ENCODE measurements at places on chromosomes 12 and 14.

DNA sequence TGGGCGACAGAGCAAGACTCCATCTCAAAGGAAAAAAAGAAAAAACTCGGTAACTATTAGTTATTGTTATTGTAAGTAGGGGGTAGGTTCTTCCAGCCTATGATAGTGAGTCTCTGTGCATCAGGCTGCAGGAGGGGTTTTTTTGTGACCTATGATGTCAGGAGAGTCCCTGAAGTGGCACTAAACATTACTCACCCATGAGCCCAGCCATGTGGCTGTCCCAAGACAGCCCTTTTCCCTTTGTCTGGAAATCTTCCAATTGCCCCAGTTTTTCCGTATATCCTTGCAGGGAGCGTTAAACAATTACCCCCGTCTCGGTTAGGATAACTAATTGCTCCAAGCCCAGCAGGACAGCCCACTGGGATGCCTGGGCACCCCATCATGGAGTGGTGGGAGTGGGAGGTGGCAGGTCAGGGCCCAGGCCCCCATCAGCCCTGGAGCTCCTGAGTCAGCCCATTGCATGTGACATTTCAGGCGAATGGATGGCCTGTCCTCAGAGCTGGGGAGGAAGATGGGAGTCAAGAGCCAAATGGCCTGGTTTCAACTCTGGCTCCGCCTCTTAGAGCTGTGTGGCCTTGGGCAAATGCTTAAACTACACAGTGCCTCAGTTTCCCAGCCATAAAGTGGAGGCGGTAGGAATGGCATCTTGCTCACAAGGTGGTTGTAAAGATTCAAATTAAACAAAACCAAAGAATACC, 16.4 kb downstream of the PHETA1 start:
- DNase-seq: no peak

GRCh38 chr14:54312166-54312801, 84.5 kb upstream of the CDKN3 start:
- DNase-seq: peak; percentile 6

- no peak for DNase-seq
Measured at GRCh38 chr14:60014402-60014801, 77.3 kb upstream of the PCNX4 start.

DNA sequence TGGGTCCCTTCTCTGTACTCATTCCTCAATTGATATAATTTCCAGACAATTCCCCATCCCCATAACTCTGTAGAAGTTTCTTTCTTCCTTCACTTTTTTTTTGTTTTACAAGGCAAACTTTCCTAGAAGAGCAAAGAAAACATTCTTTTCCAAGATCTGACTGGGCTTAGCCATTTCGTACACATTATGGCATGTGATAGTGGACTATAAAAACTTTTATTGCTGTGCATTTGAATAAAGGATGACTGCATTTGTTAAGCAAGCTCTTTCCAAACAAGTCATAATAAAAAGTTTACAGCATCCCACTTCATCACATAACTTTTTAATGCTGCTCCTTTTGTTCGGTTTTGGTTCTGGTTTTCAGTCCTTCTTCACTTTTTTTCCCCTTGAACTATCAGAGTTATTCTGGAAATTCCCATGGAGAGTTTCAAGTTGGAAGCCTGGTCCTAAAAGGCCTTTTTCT, 231.0 kb upstream of the HMGA2 start:
- no peak for DNase-seq

GRCh38 chr12:24852420-24852819, 96.5 kb downstream of the BCAT1 start:
- no peak for DNase-seq

GRCh38 chr12:72540811-72541210, 268.6 kb downstream of the TRHDE start:
- DNase-seq: no peak

GRCh38 chr14:95662376-95663186, 23.6 kb upstream of the TCL1B start:
- DNase-seq: no peak

GRCh38 chr12:88063375-88063774, 34.2 kb upstream of the C12orf50 start:
- no peak for DNase-seq

DNA sequence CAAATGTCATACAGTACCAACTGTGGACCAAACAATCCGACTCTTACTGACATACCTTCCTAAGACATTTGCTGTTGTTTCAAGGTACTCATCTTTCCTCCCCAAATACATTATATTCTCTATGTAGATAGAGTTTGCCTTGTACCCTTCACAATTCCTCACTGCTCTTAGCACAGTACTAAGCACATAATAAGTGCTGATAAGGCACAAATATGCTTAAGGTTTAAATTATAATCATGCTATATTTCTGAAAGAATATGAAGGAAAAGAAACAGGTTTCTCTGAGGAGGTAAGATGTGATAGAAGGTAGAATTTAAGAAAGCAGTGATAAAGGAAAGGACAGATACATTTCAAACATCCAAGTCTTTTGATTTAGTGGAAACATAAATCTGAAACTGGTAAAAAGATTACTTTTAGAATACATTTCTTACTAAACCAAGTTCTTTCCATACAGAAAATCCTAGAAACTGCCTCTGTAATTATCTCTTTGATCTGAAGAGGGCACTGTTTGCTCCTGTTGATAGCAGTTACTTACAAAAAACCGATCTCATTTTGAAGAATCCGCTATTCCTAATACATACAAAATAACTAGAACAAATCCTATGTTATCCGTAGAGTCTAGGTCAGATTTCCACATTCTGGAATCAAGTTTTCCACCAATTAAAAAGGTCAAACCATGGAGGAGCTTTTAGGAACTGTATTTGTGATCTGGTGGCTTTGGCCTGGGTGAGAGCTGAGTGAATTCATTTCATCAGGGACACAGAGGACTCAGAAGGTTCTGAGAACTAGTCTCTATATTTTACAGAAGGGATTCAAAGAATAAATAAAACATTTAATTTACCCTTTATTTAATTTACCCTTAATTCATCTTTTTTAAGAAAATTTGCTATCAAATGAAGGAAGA, 311.9 kb downstream of the DAD1 start:
- no peak for DNase-seq

DNA sequence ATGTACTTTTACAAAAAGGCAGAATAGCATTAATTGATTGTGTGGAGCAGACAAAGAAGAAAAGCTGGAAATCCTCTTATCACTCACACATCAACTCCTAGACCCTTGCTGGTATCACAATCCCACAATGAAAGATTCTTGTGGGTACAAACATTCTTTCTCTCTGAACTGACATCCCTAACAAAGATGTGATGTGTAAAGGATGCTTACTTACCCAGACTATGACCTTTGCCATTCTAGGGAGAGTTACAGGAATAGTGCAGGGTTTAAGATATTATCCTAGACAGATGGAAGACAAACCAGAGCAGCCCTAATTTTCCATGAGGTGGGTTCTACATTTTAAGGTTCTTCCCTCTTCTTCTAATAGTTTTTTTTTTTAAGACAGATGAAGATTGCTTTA, 60.4 kb upstream of the SLC6A15 start:
- DNase-seq: no peak

DNA sequence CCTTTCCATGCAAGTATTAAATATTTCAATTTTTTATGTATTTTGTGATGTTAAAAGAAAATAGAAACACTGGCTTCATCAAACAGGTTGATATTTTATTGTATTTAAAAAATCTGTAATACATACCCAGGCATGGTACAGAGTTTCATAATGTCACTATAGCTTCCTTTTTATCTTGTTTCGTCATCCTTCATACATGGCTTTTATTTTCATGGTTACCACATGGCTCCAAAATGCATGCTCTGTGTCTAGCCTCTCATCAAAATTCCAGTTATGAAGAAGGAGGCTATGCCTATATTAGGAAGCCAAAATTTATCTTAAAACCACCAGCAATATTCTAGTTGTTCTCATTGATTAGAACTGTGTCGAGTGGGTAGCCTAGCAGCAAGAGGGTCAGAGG, 464.8 kb downstream of the BTG1 start:
- DNase-seq: no peak

DNA sequence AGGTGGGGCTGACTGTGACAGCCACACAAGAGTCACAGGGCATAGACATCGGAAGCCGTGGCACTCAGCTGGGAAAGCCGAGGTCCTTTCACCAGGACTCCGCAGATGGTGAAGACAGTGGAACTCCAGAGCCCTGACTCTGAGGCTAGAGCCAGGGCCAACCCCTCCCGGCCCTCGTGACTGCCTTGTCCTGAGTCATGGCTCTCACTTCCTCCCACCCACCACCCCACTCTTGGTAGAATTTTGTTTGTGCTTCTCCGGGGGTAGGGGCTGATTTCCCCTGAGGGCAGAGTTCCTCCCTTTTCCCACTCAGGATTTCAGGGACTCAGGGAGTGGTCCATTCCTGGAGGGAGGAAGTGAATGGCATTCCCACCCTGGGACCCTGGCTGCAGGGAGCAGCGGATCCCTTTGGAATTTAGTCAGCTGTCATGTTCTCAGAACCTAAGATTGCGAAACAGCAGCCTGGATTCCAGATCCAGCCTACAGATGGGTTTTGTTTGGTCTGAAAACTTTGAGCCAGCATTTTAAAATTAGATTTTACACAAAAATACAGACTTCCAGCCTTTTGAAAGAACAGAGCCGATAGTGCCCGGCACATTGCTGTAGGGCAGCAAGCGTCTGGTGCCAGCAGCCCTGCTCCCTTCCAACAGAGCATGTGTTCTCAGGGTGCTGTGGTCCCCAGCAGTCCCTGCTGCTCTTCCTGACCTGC, 50.7 kb downstream of the TPCN1 start:
- no peak for DNase-seq

DNA sequence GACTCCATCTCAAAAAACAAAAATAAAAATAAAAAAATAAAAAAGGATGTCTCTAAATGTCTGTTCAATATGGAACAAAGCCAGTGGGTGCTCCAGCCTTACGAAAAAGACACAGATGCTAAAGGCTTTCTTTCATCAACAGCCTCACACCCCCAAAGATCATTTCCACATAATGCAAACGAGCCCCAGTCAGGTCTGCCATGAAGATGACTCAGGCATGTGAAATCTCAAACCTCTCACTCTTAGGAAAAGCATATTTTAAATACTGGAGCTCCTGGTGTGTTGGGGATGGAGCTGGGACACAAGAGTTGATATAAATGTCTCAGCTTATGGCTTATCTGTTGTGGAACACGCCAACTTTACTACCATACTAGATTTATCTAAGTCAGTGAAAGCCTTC, 49.9 kb upstream of the PLXNC1 start:
- DNase-seq: no peak

DNA sequence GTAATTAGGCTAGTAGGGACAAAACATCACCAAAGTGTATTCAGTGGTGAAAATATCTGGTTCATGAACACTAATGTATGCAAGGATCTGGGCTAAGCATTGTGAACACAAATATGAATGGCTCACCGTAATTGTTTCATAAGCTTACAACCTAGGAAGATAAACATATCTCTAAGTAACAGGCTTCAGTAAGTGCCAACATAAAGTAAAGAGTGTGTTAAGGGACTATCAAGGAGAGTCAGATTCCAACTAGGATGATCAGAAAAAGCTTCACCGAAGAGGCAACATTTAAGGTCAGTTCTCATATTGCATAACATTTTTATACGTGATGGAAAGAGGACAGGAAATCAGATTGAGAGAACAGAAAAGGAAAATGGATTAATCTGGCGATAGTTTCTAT, 29.4 kb downstream of the ABCC9 start:
- DNase-seq: no peak

GRCh38 chr12:105721051-105721825, 390.7 kb downstream of the C12orf75 start:
- no peak for DNase-seq

DNA sequence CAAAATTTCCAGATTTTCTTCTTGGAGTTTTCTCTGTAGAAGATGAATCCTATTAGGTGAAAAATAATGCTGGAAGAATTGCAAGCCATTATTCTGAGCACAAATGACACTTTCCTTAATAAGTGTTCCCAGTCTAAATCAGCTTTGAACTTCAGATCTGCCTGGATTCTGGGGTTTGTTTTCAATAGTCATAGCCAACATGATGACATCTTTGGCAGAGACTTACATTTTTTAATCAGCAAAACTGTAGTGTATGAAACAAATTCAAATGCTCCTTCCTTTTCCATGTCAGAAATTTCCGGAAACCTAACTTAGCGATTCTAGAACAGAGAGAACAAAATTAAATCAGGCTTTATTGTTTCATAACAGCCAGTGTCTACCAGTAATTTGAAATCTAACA, 88.5 kb downstream of the TSPAN8 start:
- DNase-seq: no peak

GRCh38 chr12:47414511-47414910, 291.3 kb downstream of the RPAP3 start:
- no peak for DNase-seq

DNA sequence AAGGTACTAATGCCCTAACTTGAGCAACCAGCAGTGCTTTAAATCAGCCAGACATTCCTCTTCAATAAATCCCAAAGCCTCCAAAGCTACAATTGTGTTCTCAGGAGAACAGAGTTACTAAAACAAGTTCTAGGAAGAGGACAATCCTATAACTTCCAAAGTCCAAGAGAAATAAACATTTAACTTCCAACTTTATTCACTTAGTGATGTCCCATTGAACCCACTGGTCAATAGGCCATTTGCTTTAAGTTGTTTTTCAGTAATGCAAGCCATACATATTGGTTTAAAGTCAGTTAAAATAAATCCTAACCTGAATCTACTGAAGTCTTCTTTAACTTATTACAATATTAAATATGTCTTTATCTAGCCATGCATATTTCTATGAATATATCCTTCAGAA, 165.4 kb downstream of the PAWR start:
- DNase-seq: no peak

- DNase-seq: no peak
Measured at GRCh38 chr14:64508215-64508776, 3.7 kb downstream of the ZBTB1 start.

GRCh38 chr12:65935906-65936901, 111.9 kb downstream of the HMGA2 start:
- no peak for DNase-seq

DNA sequence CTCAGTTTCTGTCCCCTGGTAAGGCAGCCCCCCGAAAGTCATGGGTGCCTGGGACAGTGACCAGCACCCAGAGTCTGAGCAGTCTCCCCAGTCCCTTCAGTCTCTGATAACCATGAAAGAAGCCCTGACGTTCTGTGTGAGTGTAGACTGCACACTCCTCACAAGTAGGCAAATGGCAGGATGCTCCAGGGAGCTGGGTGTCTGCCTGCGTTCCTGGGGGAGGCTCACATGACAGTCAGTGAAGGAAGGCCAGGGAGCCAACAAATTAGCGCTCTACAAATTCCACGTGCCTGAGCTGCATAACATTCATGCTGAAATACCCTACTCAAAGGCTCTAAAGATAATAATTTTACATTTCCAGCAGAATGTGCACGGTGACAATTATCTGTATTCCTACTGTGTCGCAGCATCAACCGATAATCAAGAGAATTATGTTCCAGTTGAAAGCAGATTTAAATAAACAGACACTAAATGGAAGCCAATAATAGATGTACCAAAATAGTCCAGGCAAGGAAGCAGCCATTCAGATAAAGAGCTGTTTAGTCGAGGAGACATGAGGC, 56.3 kb downstream of the ASCL1 start:
- no peak for DNase-seq

- no peak for DNase-seq
Measured at GRCh38 chr12:116592731-116593130, 33.5 kb downstream of the MAP1LC3B2 start.

GRCh38 chr12:96902076-96902475, 5.0 kb upstream of the NEDD1 start:
- DNase-seq: no peak

GRCh38 chr12:42892702-42893551, 303.4 kb upstream of the PRICKLE1 start:
- no peak for DNase-seq
